Stimulated activated CD4-positive, alpha-beta T cell treated with anti-CD3 and anti-CD28 coated beads, TNF-alpha, amount 100 ng/mL, for 4 hours (primary cell): ENCODE measurements at places on chromosomes 11 and 22.

DNA sequence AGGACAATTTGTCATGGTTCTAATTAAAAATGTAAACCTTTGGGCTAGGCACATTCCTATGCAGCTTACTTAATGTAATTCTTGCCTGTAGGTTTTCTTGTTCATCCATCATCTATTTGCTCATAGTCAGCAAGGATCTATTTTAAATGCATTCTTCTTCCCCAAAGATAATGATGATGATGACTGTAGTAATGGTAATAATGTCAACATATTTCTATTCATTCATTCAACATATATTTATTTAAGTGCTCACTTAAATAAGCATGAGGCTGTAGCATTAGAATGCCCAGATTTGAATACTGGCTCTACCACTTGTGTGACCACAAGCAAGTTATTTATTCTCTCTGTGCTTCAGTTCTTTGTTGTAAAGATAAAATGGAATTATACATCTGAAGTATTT, 169.6 kb upstream of the SYN3 start:
- no peak for DNase-seq

DNA sequence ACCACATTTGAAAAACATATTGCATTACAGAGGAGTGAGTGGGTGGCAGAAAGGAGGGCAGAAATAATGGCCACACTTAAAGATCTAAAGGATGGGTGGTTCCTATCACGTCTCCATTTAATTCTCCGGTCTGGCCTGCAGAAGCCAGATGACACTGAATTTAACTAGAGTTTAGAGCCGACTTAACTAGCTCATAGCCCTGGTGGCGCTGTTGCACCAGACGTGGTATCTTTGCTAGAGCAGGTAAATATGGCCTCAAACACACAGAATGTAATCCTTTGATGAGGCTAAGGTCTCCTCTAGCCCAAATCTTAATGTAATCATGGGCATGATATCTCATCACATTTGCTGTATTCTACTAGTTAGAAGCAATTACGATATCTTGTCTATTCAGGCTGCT, 51.5 kb upstream of the GAL start:
- DNase-seq, result no peak

- DNase-seq, result no peak
These were observed 7.4 kb downstream of the OTOG start for GRCh38 chr11:17554487-17554886.

DNA sequence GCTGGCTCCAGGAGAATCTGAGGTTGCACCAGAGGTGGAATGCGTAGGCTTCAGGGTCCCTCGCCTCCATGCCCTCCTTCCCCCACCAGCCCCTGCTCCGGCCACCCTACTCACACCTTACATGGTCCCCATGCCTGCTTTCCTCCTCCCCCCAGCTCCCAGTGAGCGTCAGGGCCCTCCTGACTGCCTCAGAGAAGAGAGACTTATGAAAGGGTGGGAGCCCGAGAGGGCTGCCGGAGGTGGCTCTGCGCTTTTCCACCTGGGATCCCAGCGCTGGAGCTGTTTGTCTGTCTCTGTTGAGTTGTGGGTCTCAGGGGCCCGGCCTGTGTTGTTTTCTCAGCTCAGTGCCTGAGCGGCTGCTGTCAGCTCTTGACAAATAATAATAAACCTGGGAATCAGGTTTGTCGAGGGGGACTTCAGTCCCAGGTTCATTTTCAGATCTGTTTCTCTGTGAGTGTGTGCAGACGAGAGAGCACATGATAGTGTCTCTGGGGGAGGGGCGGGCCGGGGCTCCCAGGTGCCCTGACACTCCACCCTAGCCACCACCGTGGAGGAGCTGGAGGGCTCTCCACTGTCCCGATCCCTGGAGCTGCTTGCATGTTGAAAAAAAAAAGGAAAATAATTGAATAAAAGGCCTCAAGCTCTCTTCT, 153.7 kb downstream of the FEZ1 start:
- DNase-seq, result no peak

DNA sequence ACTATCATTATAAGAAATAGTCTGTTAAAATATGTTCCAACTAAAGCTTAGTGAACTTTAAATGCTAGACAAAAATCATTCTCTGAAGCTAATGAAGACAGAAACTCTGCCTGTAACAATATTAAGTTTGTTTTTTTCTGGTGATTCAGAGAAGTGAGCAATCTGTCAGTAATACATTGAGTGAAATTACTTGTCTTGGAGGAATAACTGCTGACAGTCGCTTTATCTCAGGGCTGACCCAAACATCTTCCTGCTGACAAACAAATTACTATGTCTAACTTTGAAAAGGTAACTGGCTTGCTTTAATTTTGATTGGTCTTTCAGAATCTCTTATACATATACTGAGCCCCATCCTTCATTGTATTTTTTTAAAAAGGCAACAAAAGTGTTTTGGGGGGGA, 264.5 kb downstream of the SOX6 start:
- DNase-seq, result no peak
